CD8-positive, alpha-beta memory T cell (primary cell): ENCODE measurements at places on chromosomes 12 and 14.

DNA sequence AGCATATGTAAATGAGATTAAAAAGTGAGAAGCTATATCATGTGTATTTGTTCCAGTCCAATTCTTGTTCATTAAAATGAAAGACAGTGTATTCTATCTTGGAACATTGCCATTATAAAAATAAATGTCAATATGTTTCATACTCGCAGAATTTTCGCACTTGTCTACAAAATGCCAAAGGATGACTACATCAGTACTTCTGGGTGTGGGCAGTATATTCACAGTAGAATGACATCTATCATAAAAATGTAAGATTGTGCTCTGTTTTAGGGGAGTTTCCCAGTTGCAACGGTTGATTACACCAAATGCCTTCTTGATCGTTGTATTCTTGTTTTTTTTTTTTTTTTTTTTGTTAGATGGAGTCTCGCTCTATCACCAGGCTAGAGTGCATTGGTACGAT is 292.3 kb upstream of the E2F7 start:
- DNase-seq = no peak

DNA sequence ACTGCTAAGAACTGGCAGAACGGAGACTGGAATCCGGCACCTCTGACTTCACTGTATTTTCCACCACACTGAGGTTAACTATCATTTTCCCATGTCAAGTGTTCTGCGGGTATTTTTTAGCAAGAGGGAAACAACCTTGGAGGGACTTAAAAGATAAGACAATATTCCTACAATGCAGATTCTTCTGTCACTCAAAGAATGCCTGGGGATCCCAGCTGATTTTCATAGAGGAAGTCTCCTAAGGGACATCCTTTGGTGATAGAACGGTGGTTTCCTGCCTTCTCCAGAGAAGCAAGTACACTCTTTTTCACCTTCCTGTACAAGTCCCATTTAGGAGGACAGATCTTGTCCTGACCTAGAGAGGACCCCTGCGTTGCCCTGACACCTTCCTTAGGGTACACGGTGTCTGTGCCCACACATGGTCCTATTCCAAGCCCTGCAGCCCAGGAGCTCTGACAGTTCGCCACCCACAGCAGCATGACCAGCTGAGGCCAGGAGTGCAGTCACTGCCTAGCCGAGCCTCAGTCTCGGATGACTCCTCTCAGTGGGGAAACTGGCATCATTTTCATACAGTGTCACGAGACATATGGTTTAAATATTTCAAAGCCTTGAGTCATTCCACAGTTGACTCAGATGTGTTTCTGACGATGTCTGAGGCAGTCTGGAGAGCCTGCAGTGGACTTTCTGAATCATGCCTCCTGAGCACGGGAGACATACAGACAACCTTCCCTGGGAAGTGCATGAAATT is 181.3 kb upstream of the FKBP4 start:
- DNase-seq = no peak

DNA sequence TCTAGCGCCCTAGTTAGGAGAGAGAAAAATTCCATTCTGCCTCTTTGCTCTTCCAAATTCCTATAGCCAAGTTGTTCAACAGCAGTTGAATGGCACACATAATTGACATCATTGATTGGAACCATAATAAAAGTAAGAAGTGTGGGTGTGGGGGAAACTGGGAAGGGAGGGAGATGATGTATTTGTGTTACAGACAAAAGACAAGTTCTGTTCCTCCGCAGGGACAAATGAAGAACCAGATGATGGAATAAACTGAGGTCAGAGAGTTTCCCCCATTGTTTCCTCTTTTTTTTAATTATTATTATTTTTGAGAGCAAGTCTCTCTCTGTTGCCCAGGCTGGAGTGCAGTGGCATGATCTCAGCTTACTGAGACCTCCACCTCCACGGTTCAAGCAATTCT is 34.9 kb downstream of the GDF11 start:
- no peak for DNase-seq

DNA sequence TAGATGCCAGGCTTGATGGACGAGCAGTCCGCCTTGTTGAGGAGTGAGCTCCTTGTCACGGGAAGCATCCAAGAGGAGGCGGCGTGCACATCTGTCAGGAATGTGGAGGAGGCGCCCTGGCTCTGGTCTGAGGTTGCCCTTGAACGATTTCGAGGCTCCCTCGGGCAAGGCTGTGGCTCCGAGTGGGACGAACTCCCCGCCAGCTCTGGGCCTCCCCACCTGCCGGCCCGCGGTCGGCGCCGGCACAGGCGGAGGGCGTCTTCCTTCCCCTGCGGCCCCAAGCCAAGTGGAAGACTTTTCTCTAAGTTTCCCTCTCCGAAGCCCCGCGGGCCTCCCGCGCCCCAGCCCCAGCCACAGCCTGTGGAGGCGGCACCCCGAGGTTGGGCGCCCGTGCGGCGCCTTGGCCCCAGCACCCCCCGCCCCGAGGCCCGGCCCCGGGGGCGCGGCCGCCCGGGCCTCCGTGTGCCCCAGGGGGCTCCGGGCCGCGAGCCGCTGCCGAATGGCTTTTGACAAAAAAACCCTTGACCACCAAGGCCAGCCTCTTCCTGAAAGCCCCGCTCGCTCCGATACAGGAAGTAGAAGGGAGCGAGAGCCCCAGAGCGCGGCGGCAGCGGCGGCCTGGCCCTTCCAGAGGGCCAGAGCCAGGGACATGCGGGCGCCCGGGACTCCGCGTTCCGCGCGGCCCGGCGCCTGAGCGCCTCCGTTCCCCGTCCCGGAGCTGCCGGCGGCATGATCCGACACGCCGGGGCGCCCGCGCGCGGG is at the start of gene RIN3:
Gene RIN3, plus strand, starts transcription at position 578 of the 762 bp plus-strand sequence. Its CDS starts 152 bp downstream, at position 730.
- DNase-seq = peak; percentile 49

DNA sequence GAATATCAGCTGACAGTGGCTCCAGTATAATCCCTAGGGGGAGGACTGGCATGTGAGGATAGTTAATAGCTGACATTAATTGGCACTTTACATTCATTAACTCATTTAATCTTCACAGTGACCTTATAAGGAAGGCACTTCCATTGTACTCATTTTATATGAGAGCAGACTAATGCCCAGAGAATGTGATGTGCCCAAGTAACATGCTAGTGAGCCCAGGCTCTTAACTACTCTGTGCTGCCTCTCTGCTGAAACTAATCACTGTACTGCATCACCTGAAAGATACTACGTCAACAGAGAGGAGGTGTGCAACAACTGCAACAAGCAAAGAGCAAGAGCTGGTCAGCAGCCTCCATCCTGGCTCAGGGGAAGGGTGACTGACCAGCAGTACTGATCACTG is 40.1 kb downstream of the GALNT4 start:
- no peak for DNase-seq

- DNase-seq = no peak
Measured at GRCh38 chr14:98897605-98898309, 374.2 kb downstream of the BCL11B start.

DNA sequence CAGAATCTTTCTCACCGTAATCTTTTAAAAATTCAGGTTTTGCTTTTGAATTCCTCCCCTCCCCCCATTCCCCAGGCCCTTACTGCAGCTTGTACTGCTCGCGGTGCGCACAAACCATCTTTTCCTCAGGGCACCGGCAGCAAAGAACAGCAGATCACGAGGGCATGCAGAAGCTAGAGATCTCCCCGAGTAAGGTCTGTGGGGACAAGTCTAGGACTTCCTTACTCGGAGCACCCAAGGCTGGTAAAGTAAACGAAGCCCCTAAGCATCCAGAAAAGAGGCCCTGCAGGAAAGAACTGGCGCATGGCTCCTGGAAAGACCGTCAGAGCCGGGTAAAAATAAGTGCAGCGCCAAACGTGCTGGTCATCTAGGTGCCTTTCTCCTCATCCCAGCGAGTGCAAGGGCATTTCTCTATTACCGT is 727 bp downstream of the LDHB start:
- DNase-seq = peak; percentile 44

DNA sequence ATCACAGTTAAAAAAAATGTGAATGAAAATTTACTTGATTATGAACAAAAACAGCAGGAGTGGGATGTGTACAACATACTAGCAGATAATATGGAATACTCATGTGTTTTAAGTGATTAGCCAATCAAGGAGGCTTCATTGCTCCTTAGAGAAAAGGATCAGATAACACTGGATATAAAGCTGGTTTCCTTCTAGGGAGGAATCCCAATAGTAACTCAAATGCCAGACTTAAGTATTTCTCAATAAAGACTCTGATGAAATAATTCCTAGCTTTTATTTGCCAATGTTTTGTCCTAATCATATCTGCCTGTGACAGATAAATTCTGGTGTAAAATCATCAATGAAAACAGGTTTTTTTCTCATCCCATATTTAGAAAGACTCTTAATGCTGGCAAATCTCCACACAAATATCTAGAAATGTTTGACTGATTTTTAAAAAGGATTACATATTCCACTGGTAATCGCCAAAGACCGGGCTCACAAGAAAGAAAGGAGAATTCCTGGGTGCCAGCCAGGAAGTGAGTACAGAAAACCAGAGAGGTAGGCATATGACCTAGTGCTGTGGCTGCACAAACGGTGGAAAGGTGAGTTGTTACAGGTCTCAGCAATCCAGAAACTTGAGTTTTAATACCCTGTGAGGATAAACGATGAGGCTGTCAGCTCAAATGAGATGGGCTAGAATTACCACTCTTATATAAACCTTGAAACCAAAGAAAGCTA is 108.6 kb upstream of the TTC7B start:
- DNase-seq = no peak
